ENCODE measurements at places on chromosomes 5 and 9.

GRCh38 chr5:179763215-179763945, 30.4 kb upstream of the LTC4S start:
- peak; percentile 17 for DNase-seq

- no peak for DNase-seq
Observed at GRCh38 chr9:30622561-30622960, 1761.9 kb upstream of the ACO1 start.

GRCh38 chr5:59665086-59665831, 228.3 kb downstream of the PDE4D start:
- no peak for DNase-seq

GRCh38 chr9:37004424-37004935, 29.6 kb downstream of the PAX5 start:
- DNase-seq: no peak

- DNase-seq: no peak
Observed at GRCh38 chr5:115522832-115523403, 21.7 kb downstream of the FEM1C start.

- no peak for DNase-seq
Observed at GRCh38 chr5:97229688-97230285, 46.7 kb upstream of the RIOK2 start.

GRCh38 chr5:131976414-131977211, 31.1 kb upstream of the MEIKIN start:
- no peak for DNase-seq

GRCh38 chr9:112295174-112295573, 38.2 kb downstream of the PTBP3 start:
- no peak for DNase-seq

DNA sequence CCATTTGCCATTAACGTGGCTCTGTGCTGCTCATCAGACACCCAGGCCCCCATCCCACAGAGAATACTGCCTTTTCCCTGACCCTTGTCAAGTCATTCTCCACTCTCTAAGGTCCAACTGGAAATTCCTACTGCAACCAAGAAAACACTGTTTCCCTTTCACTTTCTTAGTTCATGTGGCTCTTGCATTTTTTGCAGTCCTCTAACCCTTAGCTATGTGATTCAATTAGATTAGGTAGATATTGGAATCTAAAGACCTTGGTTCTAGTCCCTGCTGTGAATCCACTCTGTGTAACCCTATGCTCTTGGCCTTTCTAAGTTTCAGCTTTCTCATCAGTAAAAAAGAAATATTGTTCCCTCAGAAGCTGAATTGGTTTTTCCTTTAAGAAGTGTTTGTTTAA, 649.4 kb downstream of the CCDC171 start:
- DNase-seq: no peak

GRCh38 chr5:32679218-32679617, 31.9 kb upstream of the NPR3 start:
- no peak for DNase-seq

DNA sequence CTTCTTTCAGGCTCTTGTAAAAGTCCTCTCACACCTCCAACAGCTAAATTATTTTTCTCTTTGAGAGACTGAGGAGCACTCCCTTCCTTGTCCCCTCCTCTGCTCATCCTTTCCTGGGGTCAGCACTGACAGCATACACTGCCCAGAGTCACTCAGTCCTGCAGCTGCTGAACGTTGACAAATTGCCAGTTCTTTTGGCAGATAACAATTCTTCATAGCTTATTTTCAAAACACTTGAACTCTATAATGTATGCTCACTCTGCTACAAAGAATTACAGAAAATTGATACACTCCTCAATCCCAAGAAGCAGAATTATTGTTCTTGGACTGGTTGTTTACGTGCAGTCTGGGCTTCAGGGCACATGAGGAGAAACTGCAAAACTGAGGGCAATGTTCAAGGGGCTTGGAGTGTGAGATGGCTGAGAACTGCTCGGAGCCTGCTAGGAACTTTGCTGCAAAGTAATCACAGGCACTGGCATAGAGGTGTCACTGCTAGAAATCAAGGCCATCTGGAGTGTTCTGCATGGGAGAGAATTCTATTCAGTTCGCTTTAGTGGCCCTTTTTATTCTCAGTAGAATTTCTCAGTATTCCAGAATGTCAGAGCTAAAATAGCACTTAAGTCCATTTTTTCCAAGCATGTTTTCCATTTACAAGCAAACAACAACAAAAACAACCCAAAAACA, 96.4 kb upstream of the SPOCK1 start:
- DNase-seq: no peak

GRCh38 chr5:109992264-109992915, 302.7 kb downstream of the MAN2A1 start:
- no peak for DNase-seq

DNA sequence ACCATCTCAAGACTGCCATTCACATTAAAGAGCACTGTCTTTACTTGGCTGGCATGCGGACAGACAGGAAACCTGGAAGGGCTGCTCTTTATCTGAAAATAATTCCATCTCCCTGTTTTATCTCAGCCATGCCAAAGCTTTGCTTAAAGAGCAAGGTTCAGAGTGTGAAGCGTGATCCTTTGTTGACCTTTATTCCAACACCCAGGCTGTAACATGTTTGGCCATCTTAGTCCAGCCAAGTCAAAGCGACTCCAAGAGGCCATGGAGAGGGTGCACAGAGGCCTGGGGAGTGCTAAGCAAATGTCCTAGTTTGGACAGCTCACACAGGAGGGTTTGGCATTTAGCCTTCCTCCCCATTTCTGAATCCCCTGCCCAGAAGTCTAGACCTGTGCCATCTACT, 194.7 kb downstream of the PJA2 start:
- DNase-seq: no peak

- DNase-seq: peak; percentile 88
Observed at GRCh38 chr9:126722252-126722921, 82.5 kb upstream of the ZBTB43 start.

GRCh38 chr9:79268806-79269205, 303.0 kb upstream of the TLE4 start:
- DNase-seq: no peak

GRCh38 chr9:129348890-129349664, 171.0 kb upstream of the IER5L start:
- DNase-seq: no peak

DNA sequence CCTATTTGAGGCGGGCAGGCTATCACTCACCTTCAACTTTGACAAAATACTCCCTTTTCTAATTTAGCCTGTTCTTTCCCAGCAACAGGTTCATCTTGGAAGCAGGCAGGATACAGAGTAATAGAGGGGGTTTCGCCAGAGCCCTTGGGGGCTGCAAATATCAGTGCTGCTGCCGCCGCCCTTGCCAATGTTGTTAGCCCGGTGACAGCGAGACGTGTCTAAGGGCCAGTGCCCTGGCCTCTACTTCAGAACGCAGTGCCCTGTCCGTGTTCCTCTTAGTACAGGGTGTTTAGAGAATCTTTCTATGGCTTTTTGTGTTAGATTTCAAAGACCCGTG, 703 bp downstream of the FAM120AOS start:
- no peak for DNase-seq

DNA sequence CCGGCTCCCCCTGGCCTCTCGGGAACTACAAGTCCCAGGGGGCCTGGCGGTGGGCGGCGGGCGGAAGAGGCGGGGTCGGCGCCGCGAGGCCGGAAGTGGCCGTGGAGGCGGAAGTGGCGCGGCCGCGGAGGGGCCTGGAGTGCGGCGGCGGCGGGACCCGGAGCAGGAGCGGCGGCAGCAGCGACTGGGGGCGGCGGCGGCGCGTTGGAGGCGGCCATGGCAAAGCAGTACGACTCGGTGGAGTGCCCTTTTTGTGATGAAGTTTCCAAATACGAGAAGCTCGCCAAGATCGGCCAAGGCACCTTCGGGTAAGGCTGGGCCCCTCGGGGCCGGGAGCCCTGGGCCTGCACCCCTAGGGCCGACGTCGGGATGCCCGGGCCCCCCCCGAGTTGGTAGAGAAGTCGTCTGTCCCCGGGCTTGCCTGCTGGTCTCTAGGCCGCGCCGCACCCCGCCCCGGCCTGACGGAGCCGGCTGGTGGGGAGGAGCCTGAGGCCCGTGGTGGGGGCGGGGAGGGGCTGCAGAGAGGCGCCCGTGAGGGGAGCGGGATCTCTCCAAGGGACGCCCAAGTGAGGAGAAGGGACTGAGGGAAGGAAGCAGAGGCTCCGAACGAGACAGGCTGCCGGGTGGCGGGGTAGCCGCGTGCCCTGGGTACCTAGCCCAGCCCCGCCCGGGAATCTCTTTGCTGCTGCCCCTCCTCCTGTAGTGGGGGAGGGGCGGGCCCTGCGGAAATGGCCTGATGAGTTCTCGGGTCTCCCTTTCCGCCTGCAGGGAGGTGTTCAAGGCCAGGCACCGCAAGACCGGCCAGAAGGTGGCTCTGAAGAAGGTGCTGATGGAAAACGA, at the start of gene CDK9:
Gene CDK9, plus strand, starts transcription at position 102 of the 840 bp plus-strand sequence. Its CDS starts 115 bp downstream, at position 217.
- DNase-seq: peak; percentile 90

- no peak for DNase-seq
Observed at GRCh38 chr5:64947031-64947430, 178.3 kb downstream of the CWC27 start.

DNA sequence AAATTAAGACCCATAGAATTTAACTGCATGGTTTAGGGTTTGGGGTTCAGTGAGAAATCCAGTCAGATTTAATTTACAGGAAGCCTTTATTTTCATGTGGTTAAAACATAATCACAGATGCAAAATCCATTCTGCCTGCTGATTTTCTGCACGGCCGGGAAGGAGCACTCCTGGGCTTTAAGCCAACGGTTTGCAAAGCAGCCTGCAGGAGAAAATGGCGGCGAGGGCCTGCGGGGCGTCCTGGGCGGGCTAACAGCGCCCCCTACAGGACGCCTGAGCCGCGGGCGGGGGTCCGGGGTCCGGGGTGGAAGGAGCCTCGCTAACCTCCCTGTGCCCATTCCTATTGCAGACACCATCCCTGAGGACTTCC, 47.6 kb downstream of the THBS4 start:
- DNase-seq: no peak

DNA sequence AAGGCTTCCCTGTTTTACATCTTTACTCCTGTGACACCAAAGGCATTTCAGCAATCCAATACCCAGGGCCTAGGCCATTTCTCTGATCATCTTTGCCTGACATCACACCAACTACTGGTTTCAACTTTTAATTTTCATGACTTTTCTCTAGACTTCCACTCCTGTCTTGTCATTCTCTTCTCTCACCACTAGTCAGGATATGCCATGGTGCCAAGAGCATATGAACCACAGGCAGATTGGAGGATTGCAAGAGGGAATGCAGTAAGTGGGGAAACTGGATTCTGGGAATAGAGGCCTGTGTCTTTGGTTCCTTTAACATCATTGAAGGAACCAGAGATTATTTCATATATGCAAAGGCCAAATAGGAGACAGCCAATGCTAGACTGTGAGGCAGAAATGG, 69.3 kb downstream of the ANKRD31 start:
- no peak for DNase-seq

DNA sequence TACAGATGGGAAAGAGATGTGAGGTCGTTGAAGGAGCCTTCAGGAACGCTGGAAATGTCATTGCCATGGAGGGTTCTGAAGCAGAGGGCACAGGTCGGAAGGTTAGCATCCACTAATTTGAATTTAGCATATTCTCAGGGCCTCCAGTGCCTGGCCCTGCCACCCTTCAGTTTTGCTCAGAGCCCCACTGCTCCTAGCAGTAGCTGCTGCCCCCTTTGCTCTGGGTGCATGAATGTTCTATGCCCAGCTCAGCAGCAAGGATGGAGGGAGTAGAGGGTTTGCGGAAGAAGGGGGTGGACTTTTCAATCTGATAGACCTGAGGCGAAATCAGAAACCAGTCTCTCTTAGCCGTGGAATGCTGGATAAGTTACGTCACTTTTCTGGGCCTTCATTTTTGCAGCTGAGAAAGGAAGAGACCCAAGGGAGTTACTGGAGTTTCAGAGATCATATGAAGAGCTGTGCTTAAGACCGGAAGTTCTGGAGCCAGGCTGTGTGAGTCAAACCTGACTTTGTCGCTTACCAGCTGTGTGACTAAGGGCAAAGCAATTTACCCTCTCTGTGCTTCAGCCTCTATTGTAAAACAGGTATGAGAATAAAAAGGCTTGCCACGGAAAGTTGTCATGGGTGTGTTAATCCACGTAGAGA, 133.2 kb upstream of the PANK3 start:
- DNase-seq: no peak

- DNase-seq: no peak
Observed at GRCh38 chr9:83220730-83221129, 157.8 kb upstream of the RASEF start.

GRCh38 chr5:152107220-152107619, 182.6 kb upstream of the GLRA1 start:
- no peak for DNase-seq

DNA sequence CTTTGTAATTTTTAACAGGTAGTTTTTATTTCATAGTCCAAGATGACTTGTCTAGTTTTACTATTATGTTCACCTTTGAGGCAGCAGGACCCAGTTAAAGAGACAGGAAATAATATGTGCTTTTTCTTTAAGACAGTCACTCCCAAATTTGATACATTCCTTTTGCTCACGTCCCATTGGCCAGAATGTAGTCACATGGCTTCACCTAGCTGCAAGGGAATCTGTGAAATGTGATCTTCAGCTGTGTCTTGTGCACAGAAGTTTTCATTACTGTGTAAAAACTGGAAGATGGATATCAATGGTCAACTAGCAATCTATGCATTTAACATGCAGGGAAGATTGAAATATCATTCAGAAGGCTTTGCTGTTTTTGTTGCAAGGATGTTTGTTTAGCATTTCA, 41.1 kb downstream of the XRCC4 start:
- DNase-seq: no peak

GRCh38 chr9:131349881-131350563, 43.9 kb upstream of the PRRC2B start:
- peak; percentile 79 for DNase-seq

- DNase-seq: no peak
Observed at GRCh38 chr9:87910821-87911220, 6.9 kb upstream of the SPATA31C1 start.
